ENCODE measurements at places on chromosomes 7 and 10.
A peak's percentile ranks its signal among the peaks of the same experiment; 100 is the strongest.

- peak; percentile 39 for DNase-seq
These were observed 37.0 kb upstream of the IL15RA start for GRCh38 chr10:6014241-6014761.

GRCh38 chr7:107922886-107923285 is 31.9 kb downstream of the DLD start:
- DNase-seq = no peak

GRCh38 chr10:25113191-25114035 is 61.4 kb upstream of the GPR158 start:
- DNase-seq = peak; percentile 92

DNA sequence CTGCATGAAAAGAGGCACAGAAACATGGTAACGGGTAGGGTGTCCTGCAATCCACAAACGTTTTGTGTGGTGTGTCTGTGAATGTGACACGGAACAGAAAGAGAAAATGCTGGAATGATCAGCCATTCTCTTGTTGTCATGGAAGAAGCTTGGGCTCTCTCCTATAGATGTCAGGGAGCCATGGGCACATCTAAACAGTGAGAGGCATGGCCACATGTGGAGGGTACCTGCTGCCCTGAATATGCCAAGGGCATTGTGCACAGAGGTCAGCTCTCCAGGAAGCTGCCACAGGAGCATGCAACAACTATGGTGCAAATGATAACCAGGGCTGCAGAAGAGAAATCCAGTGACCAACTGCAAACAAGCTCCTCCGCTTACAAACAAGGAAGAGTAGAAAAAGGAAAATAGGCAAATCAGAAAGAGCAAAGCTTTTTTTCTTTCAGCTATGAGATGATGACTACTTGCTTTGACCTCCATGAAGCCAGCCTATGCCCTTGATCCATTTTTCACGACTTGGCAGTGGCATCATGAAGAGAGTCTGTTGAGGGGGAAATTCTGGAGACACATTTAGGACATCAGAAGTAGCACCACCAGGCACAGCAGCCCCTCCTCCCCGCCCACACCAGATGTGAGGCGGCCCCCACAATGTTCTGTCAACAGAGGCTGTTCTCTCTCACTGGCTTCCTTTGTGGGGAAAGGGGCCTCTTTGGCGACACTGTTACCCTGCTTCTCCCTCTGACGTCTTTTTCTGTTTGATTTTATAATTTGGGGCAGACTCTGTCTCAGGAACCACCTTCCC is 4.8 kb upstream of the PDE1C start:
- DNase-seq = no peak

DNA sequence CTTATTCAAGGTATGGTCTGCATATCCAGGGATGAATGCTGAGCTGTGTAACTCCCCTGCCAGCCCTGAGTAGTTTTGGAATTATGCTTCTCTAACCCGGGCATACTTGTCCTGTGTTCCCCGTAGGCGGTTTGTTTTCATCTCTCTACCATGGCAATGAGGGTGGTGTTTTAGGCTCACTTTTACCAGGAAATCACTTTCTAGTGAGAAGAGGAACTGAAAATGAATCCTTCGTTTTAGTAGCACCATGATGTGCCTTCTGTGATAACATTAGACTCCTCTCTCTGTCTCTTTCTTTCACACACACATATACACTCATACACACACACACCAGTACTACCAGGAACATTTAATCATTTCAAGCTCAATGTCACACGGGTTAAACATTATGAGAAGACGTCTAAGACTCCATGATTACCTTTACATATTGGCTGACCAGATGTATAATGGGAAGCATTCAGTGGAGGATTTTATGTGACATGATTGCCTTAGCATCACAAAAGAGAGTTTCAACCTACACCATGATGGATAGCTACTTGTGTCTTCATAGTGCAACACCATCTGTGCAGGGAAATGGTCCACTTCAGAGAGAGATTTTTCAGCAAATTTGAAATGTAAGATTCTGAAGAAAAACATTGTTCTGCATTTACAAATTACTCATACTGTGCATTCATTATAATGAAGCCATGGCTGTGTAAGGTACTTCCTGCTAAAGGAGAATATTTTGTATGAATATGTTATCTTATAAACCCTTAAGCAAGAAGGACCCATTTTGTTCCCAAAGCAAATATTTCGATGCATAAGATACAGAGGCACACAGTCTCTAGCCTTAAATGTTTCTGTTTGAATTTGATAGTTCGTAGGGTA is 31.0 kb upstream of the PFKP start:
- DNase-seq = no peak

DNA sequence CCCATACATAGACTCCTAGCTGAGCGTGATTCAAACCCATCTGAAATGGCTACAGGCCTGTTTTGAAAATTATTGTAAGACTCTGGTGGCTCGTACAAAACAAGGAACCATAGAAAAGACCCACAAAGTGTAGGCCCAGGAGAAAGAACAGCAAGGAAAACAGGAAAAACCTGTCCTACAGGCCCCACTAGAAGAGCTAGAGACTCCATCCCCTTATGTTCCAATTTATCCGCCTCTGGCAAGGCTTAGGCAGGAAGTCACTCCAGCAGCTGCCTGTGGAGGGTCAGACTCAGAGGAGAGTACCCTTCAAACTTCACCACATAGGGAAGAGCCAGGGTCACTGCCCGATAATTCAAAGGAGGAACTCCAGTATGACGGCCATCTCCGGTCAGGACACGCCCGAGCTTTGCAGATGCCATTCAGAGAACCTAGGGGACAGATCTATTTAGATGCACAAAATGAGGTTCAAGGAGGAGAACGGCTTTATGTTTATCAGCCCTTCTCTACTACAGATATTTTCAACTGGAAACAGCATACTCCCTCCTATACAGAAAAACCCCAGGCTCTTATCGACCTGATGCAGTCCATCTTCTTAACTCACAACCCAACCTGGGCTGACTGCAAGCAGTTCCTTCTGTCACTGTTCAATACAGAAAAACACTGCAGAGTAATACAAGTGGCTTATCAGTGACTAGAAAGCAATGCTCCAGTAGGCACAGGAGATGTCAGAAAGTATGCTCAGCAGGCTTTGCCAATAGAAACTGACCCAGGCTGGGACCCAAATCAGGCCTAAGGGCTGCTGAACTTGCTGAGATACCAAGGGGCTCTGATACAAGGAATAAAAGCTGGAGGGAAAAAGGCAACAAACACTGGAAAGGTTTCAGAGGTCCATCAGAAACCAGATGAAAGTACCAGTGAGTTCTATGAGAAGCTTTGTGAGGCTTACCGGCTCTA is 8.6 kb upstream of the ZNF33B start:
- DNase-seq = no peak

GRCh38 chr10:124044143-124044862 is 49.1 kb downstream of the CHST15 start:
- DNase-seq = no peak

GRCh38 chr7:5776894-5777660 is 4.4 kb downstream of the RNF216 start:
- DNase-seq = no peak

- no peak for DNase-seq
These were observed 19.9 kb upstream of the SEC61G start for GRCh38 chr7:54778696-54779540.

DNA sequence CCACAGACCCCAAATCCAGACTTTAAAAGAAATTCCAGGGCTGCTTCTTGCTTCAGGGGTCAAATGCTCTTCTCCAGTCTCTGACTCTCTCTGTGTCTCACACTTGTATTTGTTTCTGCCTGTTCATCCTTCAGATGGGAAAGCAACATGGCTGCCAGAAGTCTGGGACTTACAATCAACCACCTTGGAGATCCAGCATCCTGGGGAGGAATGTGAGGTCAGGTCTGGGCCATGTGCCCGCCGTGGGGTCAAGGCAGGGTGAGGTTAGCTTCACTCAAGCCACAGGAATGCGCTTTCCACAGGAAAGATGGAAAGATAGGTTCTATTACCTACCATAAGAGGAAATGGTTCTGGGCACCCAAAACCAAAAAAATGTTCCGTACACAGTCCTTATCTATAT is 34.3 kb upstream of the NPVF start:
- DNase-seq = peak; percentile 68

DNA sequence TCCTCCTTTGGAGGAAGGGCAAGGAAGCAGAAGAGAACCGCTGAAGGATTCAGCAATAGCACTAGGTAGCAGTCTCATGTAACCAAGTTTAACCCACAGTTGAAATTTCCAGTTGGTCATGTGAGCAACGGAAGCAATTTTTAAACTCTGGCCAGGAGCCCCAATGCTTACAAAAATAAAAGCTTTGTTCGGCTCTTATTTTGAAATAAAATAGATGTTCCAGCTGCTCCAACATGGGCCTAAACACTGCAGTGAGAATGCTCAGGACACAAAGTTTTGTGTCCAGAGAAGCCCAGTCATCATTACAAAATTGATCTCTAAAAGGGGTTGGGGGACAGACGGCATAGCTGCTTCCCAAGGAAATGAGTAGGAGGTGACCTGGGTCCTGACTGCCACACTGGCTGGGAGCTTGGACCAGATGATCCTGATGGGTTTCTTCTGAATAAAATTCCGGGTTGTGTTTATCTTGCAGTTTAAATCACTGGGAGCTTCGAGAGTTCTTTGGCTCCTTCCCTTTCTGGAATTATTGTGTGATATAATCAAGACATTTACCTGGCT is 452 bp upstream of the TMEM140 start:
- no peak for DNase-seq

DNA sequence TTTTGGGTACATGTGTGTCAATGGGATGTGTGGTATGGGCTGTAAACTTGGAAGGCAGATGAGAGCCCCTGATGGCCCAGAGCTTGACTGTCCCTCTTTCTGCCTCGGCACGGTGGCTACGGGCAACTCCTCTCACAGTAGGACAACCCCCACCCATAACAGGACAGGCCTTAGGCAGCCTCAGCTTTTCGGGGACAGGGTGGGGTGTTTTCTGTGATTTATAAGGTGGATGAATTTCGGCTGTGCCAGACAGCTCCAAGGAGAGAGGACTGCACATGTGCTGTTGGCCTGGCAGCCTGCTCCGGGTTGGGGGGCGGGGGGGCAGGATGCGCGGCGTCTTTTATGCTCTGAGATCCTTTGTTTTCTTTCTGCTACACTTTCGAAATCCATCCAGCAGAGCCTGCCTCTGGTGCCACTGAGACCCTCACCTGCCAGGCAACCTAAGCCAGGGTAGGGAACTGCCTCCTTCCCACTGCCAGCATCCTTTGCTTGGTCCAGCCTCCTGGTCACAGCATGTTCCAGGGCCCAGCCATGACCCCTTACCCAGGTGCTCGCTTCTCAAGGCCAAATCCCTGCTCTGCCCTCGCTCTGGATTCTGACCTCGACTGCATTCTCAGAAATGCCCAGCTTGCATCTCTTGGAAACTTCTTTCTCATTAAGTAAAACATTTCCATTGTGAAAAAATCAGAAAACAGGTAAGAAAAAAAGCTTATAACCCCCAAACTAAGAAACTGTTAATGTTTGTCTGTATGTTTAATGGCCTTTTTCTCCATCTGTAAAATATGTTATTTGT is 15.4 kb upstream of the BTBD16 start:
- no peak for DNase-seq

- no peak for DNase-seq
These were observed 50.0 kb downstream of the NKX6-2 start for GRCh38 chr10:132735923-132736391.

DNA sequence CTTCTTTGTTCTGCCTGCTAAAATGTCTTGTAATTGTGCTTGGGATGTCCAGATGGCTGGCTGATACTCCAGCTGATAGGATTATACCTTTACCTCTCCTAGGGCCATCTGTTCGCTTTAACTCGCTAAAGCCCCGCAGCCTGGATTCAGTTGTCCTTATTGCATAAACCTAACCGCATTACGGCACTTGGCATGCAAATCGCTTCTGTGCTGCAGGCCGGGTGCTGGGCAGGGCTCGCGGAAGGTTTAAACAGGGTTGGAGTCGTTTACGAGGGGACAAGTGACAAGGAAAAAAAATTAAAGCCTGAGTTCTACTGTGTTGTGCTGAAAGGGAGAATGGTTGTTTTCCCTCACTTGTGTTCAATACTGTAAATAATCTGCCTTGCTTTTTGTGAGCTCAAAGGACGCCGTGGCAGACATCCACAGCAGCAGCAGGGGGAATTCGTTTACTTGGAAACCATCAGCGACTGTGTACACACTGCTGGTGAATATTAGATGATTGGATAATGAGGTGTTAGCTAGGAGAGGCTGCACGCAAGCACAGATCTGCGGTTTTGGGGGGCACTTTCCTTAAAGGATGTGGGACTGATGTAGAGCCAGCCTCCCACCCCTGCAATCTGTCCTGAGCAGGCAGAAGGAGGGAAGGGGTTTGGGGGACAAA is 93.0 kb downstream of the EBF3 start:
- peak; percentile 96 for DNase-seq

DNA sequence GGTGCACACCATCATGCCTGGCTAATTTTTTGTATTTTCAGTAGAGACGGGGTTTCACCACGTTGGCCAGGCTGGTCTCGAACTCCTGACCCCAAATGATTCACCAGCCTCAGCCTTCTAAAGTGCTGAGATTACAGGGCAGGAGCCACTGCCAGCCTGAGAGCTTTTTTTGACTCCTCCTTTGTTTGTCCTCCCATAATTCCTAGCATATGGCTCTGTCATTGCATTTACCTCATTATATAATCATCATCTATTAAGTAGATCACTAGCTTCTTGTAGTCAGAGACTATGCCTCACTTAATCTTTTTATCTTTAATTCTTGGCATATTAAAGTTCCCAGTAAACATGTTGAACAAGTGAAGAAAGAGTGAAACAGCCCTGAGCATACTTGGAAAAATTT is 82.1 kb downstream of the CPEB3 start:
- no peak for DNase-seq

- DNase-seq = no peak
These were observed 253.9 kb upstream of the FZD8 start for GRCh38 chr10:35896001-35896400.

DNA sequence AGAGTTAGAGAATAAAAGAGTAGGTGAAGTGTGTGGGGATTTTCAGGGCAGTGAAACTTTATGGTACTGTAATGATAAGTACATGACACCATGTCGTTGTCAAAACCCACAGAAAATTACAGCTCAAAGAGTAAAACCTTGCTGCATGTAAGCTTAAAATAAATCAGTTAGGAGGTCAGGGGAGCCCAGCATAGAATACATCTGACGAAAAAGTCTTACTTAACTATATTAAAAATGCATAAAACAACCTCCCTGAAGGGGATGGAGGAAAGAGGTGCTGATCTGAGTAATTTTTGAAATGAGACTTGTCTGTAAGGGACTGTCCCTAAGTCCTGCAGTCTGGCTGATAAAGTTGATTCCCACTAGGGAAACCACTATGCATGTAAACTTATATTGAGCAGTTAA is 49.8 kb upstream of the AKR1E2 start:
- no peak for DNase-seq

Measured in cerebellar cortex (tissue), 1 donor.